ENCODE measurements at places on chromosomes 7 and 10. TPM values are rescaled to one million over a fixed set of nuclear protein-coding genes. Genes with fewer than 3 reads are reported as not detected.

DNA sequence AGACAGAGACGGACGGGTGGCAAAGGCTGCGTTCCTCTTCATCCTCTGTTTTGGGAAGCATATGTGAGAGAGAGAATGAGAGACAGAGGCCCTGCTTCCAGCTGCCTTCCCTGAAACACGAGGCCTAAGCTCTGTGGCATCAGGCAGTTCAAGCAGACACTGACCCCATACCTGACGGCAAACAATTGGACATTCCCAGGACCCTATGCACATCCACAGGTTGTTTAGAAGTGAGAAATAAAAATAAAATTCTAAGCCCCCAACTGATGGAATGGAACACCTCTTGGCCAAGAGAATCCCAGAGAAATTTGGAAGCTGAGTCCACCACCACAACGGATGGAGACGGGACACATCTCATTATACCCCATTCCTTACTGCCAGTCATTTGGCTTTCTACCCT is 105.3 kb downstream of the CPXM2 start:
- no peak for DNase-seq

- no peak for DNase-seq
Measured at GRCh38 chr10:69896606-69897231, 95.0 kb downstream of the COL13A1 start.

DNA sequence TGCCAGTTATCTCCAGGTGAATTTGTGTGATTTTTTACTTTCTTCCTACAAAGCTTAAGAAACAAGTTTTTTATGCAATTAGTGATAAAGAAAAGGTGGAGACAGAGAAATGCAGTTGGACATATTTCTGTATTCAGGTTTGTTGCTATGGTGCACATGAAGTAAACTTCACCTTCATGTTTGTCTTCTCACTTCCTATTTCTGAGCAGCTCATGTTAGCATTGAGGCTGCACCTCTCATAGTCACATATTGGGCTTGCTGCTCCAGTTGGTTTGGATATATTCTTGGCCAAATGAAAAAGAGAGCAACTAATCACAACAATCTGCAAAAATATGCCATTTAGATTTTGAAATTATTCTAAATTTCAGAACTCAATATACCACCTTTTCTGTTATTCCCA is 475.6 kb upstream of the ZWINT start:
- DNase-seq, result no peak

GRCh38 chr10:132855889-132856288 is 69.9 kb upstream of the NKX6-2 start:
- no peak for DNase-seq

GNG11 gene
- 170 TPM for total RNA-seq

All from pulmonary artery endothelial cell (primary cell).